ENCODE measurements at places on chromosomes 13 and 19. TPM values are rescaled to one million over a fixed set of nuclear protein-coding genes. Genes with fewer than 3 reads are reported as not detected.

The KIR2DL1 gene
- total RNA-seq = not detected

The ZNF177 gene
- 8.1 TPM for total RNA-seq

The KLK2 gene
- total RNA-seq = 3,344 TPM

The IZUMO4 gene
- total RNA-seq = 11.8 TPM

DNA sequence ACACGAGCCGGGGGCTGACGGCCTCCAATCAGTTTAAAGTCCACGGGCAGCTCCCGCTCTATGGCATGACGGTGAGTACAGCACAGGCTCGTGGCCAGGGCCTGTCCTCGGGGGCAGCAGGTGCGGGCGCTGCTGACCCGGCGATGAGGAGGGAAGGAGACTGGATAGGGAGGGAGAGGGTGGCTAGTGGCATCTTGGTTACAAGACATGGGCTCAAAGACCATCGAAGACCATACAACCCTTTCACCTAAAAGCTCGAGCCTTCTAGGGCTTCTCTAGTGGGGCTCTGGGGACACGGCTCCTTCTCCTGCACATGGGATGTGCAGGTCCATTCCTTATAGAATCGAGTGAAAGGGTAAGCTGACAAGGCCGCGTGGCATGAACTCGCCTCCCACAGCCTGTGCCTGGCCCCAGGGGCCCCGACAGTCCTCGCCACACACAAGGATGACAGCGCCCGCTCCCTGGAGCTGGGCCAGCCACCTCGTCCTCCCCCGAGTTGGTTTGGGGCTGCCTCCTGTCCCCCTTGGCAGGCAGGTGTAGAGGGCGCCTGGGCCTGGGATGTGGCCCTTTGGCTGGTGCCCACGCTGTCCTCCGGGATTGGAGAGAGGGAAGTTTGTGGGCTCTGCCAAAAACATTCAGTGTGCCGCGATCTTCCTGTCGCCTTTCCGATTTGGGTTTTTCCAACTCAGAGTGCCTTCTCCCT, 137.6 kb downstream of the STK24 start:
- DNase-seq = no peak

DNA sequence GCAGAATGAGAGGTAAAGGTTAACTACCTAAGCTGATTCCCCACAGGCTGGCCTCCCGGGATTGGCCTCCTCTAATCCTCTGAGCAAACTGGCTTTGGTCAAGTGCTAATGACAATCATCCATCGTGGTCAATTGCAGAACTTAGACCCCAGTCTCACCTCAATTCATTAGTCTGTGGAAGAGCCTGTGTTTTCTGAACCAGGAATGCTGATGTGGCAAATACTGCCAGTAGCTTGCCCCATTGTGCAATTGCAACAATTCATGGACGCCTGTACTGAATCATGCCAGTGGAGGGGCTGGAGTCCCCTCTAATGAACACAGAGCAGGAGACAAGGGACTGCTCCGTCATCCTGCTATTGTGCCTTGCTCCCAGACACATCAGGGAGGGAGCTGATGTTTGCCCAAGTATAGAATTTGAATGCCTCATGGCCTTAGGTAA, 1256.5 kb downstream of the EFNB2 start:
- DNase-seq = no peak

DNA sequence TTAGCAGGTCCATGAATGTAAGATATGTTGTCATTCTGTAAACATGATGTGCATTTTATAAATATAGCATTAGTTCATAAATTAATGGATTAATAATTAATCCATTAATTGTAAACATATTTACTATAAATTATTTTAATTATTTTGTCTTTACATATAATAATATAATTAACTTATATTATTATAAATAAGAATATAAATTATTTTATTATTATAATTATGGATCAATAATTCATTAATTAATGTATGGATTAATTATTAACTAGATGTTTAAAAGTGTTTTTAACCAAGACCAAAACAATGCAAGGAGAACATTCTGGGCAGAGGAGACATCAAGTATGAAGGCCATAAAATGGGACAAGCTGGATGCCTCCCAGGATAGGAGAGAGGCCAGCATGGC, 72.0 kb downstream of the RUBCNL start:
- DNase-seq = no peak

- no peak for DNase-seq
These were observed 1.9 kb downstream of the TPM4 start for GRCh38 chr19:16077984-16078758.

GRCh38 chr13:58313219-58313618, 681.7 kb downstream of the PCDH17 start:
- DNase-seq = no peak

DNA sequence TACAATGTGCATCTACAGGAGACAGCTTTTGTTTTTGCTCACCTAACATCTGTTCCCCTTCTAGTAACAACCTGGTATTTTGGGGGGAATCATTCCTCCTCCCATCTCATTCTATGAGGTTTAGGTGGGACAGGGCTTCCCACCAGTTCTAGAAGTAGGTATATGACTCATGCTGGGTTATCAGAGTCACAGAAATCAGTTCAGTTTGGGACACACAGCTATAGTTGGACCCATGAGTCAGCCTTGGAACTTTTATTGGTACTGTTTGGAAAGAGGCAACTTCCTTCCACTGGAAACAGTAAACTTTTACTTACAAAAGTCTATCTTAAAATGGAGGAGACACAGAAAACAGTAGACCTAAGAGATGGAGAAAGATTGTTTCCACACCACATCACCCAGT, 185.5 kb downstream of the DNAJC3 start:
- DNase-seq = no peak

Data from prostate gland (tissue), 2 donors.